ENCODE measurements at places on chromosomes 3 and 15.

DNA sequence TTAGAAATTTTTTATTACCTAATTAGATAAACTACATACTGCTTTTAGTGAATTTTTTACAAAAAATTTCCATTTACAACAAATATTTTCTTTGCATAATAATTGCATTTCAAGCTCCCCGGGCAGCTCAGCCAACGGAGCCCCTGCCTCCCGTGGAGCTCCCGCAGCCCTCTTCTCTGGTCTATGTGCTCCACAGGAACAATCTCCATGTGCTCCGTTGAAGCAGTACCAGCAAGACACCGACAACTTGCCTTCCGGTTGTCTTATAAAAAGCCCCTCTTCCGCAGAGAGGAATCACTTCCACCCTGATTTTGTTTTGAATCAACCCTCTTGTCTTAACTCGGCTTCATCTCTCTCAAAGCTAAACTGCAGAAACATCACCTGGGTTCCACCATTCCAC lies 46.9 kb upstream of the CHD2 start:
- no peak for DNase-seq

DNA sequence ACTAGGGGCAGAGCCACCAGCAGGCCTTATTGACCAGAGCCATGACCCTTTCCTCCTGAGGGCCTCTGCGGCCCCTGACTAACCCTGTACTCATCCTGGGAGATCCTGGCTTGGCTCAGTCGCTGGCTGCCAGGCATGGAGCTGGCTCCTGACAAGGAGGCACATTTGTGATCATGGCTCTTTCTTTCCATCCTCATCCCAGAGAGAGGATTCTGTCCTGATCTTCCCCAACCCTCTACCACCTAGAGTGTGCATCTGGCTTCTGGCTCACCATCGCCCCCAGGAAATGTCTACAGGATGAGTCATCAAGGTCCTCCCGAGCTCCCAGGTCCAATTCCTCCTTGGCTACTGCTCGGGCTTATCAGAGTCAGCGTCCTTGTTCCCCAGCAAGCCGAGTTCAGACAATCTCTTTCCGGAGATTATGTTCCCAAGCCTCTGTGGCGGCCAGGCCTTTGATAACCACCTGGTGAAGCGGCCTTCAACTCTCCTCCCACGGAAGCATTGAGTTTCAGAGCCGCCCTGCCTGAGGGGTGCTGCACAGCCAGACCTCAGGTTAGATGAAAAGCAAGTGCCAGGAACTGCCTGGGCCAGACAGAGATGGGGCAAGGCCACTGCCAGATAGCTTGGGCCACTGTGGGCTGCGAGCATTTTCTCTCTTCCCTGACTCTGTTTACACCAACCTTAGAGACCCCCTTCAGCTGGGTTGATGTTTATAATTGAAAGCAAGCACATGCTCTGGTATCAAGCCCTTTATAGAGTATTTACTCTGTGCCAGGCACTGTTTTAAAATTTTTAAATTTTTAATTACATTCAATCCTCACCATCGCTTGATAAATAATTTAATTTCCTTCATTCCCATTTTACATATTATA lies 44.3 kb upstream of the MRPS22 start:
- no peak for DNase-seq

GRCh38 chr15:81398910-81399551 lies 25.0 kb upstream of the TMC3 start:
- no peak for DNase-seq

DNA sequence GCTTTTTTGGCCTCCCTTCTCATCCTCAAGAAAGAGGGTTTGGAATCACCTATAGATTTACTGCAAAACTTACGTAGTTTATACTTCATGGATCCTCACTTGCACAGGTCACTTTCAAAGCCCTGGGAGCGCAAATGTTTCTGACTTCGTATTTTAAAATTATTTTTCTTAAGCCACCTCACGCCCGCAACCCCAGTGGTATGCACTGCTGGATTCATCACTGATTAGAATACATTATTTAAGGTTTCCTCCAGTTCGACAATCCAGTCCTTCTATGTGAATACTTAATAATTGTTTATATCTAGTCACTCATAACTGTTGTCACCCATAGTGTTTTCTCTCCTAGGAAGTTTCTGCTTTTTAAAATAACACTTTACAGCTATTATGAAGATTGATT lies 339.9 kb downstream of the CHL1 start:
- no peak for DNase-seq

- no peak for DNase-seq
Observed at GRCh38 chr15:86830304-86830703, 750.6 kb downstream of the AGBL1 start.

DNA sequence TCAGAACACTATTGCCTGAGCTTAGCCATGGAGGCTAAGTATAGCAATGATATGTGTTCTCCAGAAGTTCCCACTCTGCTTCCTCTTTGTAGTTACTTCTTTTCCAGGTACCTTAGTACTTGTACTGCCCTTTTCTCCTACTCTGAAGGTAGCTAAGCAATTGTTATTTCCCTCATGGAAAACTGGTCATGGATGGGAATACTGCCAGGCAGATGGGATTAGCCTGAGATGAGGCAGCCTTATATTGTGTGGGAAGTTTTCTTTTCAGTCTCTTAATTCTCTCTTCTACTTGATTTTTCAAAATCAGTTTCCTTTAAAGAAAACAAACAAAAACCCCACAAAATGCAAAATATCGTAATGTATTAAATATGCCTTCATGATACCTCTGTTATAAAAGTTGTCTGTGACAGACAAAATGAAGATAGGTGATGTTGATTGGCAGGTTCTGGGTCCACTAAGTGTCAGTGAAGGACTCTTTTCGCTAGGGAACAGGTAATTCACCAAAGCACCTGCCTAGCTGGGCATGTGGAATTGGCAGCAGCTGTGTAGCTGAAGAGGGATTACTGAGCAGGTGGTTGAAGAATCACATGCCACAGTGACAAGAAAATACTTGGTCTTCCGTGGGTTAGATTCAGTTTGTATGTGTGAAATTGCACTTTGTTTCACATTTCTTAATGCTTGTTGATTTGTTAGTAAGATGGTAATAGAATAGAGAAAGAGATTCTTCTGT lies 4.1 kb downstream of the ZNF609 start:
- DNase-seq = peak; percentile 41

GRCh38 chr3:134619884-134620445 lies 30.9 kb downstream of the KY start:
- no peak for DNase-seq

Measured in NCI-H146 (cell line).